Lung microvascular endothelial cell (primary cell): ENCODE measurements at places on chromosomes 12 and 14. TPM values are rescaled to one million over a fixed set of nuclear protein-coding genes. Genes with fewer than 3 reads are reported as not detected.

MORN3 gene
- total RNA-seq = under 0.01 and 0.44 TPM in 2 replicates

SERPINA9 gene
- total RNA-seq = not detected in 2 replicates

ADCY6 gene
- 22.9 and 36.3 TPM in 2 replicates for total RNA-seq

GIT2 gene
- 21.6 and 23.8 TPM in 2 replicates for total RNA-seq

MMP14 gene
- total RNA-seq = 43.3 and 80.2 TPM in 2 replicates

GSG1 gene
- total RNA-seq = not detected in 2 replicates

EML1 gene
- total RNA-seq = 17.9 and 21.1 TPM in 2 replicates

KCNK10 gene
- total RNA-seq = not detected in 2 replicates

TCL1B gene
- not detected in 2 replicates for total RNA-seq

CCDC177 gene
- total RNA-seq = not detected in 2 replicates

KRT86 gene
- total RNA-seq = not detected in 2 replicates

PROX2 gene
- not detected in 2 replicates for total RNA-seq

SPIC gene
- total RNA-seq = not detected in 2 replicates

PNP gene
- total RNA-seq = 193 and 227 TPM in 2 replicates

RD3L gene
- not detected in 2 replicates for total RNA-seq

NFE2 gene
- not detected in 2 replicates for total RNA-seq

ST8SIA1 gene
- total RNA-seq = under 0.01 and 0.60 TPM in 2 replicates

NEUROD4 gene
- not detected in 2 replicates for total RNA-seq

IFNG-AS1 gene
- total RNA-seq = not detected in 2 replicates

PIK3C2G gene
- 0.22 and 2.0 TPM in 2 replicates for total RNA-seq

PPP1R1A gene
- not detected in 2 replicates for total RNA-seq

SERPINA12 gene
- total RNA-seq = not detected in 2 replicates

RPS6KA5 gene
- 0.65 and 1.2 TPM in 2 replicates for total RNA-seq

NTN4 gene
- 216 and 678 TPM in 2 replicates for total RNA-seq

DDHD1 gene
- total RNA-seq = 4.4 and 6.3 TPM in 2 replicates

ADAM21 gene
- under 0.01 TPM in 2 replicates for total RNA-seq

BTG1 gene
- 16.6 and 27.8 TPM in 2 replicates for total RNA-seq

ARID4A gene
- 8.7 and 10.7 TPM in 2 replicates for total RNA-seq

CCDC184 gene
- total RNA-seq = not detected in 2 replicates

GLIPR1L1 gene
- not detected in 2 replicates for total RNA-seq

SPTB gene
- under 0.01 TPM in 2 replicates for total RNA-seq

OLR1 gene
- not detected in 2 replicates for total RNA-seq

P2RX2 gene
- total RNA-seq = not detected in 2 replicates

ZNF891 gene
- 0.22 and 0.60 TPM in 2 replicates for total RNA-seq

SLCO1B1 gene
- not detected in 2 replicates for total RNA-seq

RAD9B gene
- total RNA-seq = 0.40 and 0.65 TPM in 2 replicates

LGR5 gene
- not detected in 2 replicates for total RNA-seq

IRF9 gene
- total RNA-seq = 41.6 and 42.9 TPM in 2 replicates

SCNN1A gene
- total RNA-seq = 0.20 and 0.22 TPM in 2 replicates

SNRPF gene
- total RNA-seq = 13.7 and 19.8 TPM in 2 replicates

PKP2 gene
- 3.1 and 4.6 TPM in 2 replicates for total RNA-seq

PLCZ1 gene
- not detected in 2 replicates for total RNA-seq

SLC22A17 gene
- 0.22 and 0.60 TPM in 2 replicates for total RNA-seq

ADGRD1 gene
- total RNA-seq = 0.20 and 0.22 TPM in 2 replicates

TSPAN19 gene
- under 0.01 and 0.20 TPM in 2 replicates for total RNA-seq
